ENCODE measurements at places on chromosomes 12 and 14. TPM values are rescaled to one million over a fixed set of nuclear protein-coding genes. Genes with fewer than 3 reads are reported as not detected.

CLEC2A gene
- total RNA-seq = not detected

KRT2 gene
- total RNA-seq = not detected

C12orf50 gene
- 0.66 TPM for total RNA-seq

RASSF8 gene
- 77.1 TPM for total RNA-seq

OTOGL gene
- total RNA-seq = 0.44 TPM

ALX1 gene
- total RNA-seq = not detected

OR4M1 gene
- not detected for total RNA-seq

DAZAP2 gene
- total RNA-seq = 253 TPM

LTBP2 gene
- total RNA-seq = 189 TPM

PROX2 gene
- not detected for total RNA-seq

EML5 gene
- 0.60 TPM for total RNA-seq

CCT2 gene
- 73.8 TPM for total RNA-seq

RPL36AL gene
- 132 TPM for total RNA-seq

KCNC2 gene
- total RNA-seq = 0.30 TPM

DNA sequence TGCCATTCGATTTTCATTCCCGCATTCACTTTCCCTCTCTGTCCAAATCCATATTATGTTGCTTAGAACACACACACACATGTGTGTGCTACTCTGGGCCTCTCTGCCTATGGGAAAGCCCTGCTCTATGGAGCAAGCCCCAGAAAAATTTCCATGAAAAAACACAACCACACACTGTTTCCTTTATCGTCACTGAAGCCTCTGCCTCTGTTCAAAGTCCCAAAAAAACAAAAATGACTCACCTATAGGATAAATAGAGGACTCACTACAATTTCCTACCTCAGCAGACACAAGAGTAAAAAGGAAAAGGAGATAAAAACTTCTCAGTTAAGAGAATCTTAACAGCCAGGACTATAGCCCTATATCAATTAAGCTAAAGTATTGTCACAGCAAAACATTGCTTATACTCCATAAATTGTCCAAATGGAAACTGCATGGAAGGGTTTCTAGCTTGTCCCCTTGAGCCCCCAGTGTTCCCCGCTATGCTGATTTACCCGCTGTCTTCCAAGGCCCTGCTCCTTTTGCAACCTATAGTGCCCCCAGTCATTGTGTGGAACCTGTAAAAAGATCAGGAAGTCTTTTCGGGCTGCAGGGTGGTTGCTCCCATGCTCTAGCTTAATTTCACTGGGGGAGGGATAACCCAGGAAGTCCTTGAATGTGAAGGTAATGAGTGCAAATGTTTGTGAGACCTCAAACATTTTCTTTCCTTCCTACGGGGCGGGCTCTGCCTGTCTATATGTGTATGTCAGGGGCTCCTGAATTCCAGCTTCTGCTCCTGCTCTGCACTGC lies 11.1 kb upstream of the PIP4K2C start:
- no peak overlapping the region for H3K4me3 ChIP-seq
- no peak for DNase-seq
- H3K27me3 ChIP-seq = no peaks in the 10 kb centered on the region
- H3K27ac ChIP-seq = no peak overlapping the region

DNA sequence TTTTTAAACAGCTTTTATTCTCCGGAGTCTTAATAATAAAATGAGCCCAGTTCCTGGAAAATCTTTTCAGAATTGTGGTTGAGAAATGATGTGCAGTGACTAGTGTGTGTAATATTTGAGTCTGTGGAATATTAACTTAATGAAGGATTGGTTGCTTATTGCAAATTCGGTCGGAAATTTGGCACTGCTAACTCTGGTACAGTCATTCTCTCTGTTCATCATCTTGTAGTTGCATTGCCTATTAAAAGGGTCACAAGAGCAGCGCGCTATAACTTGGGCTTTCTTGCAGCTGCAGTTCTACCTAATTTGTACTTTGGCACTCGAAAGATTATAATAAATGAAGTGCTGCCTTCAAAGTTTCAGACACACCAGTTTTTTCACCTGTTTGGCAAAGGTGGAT lies 146.0 kb downstream of the FLRT2 start:
- no peaks in the 10 kb centered on the region for H3K36me3 ChIP-seq
- H3K27ac ChIP-seq = no peak overlapping the region
- H3K4me1 ChIP-seq = no peaks in the 10 kb centered on the region
- no peaks in the 10 kb centered on the region for H3K27me3 ChIP-seq
- DNase-seq = no peak

DNA sequence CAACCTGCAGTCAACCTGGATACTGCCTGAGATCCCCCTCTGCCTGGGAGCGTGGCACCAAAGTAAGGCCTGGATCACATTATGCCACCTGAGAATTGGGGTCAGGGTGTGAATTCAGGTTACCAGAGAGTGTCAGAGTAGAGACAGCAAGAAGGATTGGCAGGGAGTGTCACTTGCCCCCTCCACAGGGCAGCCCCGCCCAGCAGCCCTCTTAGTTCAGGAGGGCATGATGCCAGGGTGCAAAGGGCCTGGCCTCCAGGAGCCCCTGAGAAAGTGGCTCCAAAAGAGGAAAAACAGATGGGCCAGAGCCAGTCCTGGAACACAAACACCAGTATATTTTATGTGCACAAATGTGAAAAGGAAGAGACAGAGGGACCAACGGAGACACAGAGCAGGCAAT lies 18.6 kb downstream of the TMEM229B start:
- H3K27ac ChIP-seq = no peak overlapping the region
- no peaks in the 10 kb centered on the region for H3K27me3 ChIP-seq
- no peak overlapping the region for H3K4me3 ChIP-seq
- no peaks in the 10 kb centered on the region for H3K4me1 ChIP-seq
- DNase-seq = no peak
- H3K36me3 ChIP-seq = no peaks in the 10 kb centered on the region

- no peaks in the 10 kb centered on the region for H3K27me3 ChIP-seq
- H3K4me3 ChIP-seq = no peak overlapping the region
- H3K36me3 ChIP-seq = peaks cover 97% of the 10 kb centered on the region
- H3K27ac ChIP-seq = no peak overlapping the region
- peaks cover 9% of the 10 kb centered on the region for H3K4me1 ChIP-seq
Observed at GRCh38 chr14:102991376-102991775, 66.0 kb downstream of the CDC42BPB start.

GRCh38 chr14:54377501-54377900 lies 19.3 kb upstream of the CDKN3 start:
- no peak for DNase-seq
- H3K27me3 ChIP-seq = no peaks in the 10 kb centered on the region
- H3K4me1 ChIP-seq = no peaks in the 10 kb centered on the region
- no peak overlapping the region for H3K4me3 ChIP-seq
- no peak overlapping the region for H3K27ac ChIP-seq

GRCh38 chr14:51119411-51120051 lies 24.6 kb upstream of the TRIM9 start:
- no peak overlapping the region for H3K4me3 ChIP-seq
- no peaks in the 10 kb centered on the region for H3K27me3 ChIP-seq
- no peak for DNase-seq
- H3K4me1 ChIP-seq = no peaks in the 10 kb centered on the region
- H3K36me3 ChIP-seq = no peaks in the 10 kb centered on the region

- no peaks in the 10 kb centered on the region for H3K4me1 ChIP-seq
- no peaks in the 10 kb centered on the region for H3K36me3 ChIP-seq
- peaks cover 26% of the 10 kb centered on the region for H3K27me3 ChIP-seq
- DNase-seq = no peak
Observed at GRCh38 chr12:132430838-132431774, 58.8 kb upstream of the FBRSL1 start.

DNA sequence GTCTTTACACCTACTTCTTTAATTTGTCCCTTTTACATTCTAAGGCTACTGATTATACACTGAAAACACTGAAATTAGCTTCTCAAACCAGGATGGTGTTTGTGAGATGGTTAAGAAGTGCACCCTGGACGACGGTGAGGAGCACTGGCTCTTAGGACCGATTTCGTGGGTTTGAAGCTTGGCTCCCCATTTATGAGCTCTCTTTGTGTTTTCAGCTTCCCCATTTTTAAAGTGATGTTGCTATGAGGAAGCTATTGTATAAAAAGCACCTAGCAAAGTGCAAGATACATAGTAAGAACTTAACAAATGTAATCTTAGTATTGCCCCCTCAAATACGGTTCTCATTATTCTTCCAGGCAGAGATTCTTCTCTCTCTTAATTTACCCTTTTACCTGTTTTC lies 4.7 kb downstream of the NFYB start:
- no peak overlapping the region for H3K4me3 ChIP-seq
- no peak overlapping the region for H3K27ac ChIP-seq
- H3K4me1 ChIP-seq = peaks cover 15% of the 10 kb centered on the region

- H3K27ac ChIP-seq = no peak overlapping the region
- H3K4me3 ChIP-seq = no peak overlapping the region
- peaks cover 2% of the 10 kb centered on the region for H3K4me1 ChIP-seq
- no peaks in the 10 kb centered on the region for H3K36me3 ChIP-seq
- DNase-seq = no peak
Observed at GRCh38 chr12:132168311-132169031, 24.2 kb downstream of the NOC4L start.

GRCh38 chr12:79997096-79997791 lies 62.3 kb upstream of the PPP1R12A start:
- DNase-seq = no peak
- peaks cover 20% of the 10 kb centered on the region for H3K4me1 ChIP-seq
- H3K4me3 ChIP-seq = no peak overlapping the region
- no peaks in the 10 kb centered on the region for H3K36me3 ChIP-seq
- no peaks in the 10 kb centered on the region for H3K27me3 ChIP-seq

GRCh38 chr14:33126433-33126832 lies 187.8 kb downstream of the NPAS3 start:
- H3K4me1 ChIP-seq = no peaks in the 10 kb centered on the region
- H3K4me3 ChIP-seq = no peak overlapping the region
- H3K27ac ChIP-seq = no peak overlapping the region
- no peaks in the 10 kb centered on the region for H3K36me3 ChIP-seq

GRCh38 chr12:91561301-91561957 lies 378.8 kb upstream of the DCN start:
- no peaks in the 10 kb centered on the region for H3K27me3 ChIP-seq
- no peak overlapping the region for H3K4me3 ChIP-seq

- no peaks in the 10 kb centered on the region for H3K27me3 ChIP-seq
- peaks cover 4% of the 10 kb centered on the region for H3K4me1 ChIP-seq
- no peak for DNase-seq
- no peak overlapping the region for H3K4me3 ChIP-seq
Observed at GRCh38 chr14:88669346-88669745, 106.5 kb downstream of the ZC3H14 start.

DNA sequence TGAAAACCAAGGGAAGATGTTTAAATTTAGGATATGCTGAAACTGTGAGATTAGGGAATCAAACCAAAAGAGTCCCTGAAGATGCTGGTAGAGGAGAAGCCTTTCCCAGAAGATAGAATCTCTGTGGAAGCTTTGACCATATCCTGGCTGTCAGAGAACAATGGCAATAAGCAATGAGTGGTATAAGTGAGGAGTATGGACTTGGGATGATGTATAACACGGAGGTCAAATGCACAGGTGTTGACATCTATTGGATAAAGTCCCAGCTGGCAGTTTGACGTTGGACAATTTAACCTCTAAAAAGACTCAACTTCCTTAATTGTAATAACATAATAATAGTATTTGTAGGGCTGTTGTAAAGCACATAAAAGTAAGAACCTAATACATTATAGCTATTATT lies 30.1 kb upstream of the CLEC14A start:
- no peaks in the 10 kb centered on the region for H3K27me3 ChIP-seq
- no peaks in the 10 kb centered on the region for H3K36me3 ChIP-seq
- no peak overlapping the region for H3K27ac ChIP-seq
- no peak overlapping the region for H3K4me3 ChIP-seq

Measured in tibial nerve (tissue), 4 donors.